ENCODE measurements at places on chromosomes 7 and 10. TPM values are rescaled to one million over a fixed set of nuclear protein-coding genes. Genes with fewer than 3 reads are reported as not detected.

- H3K4me1 ChIP-seq: no peaks in the 10 kb centered on the region
- H3K27ac ChIP-seq: no peak overlapping the region
- no peaks in the 10 kb centered on the region for H3K36me3 ChIP-seq
- DNase-seq: no peak
Observed at GRCh38 chr10:28139138-28139537, 140.3 kb upstream of the ODAD2 start.

GRCh38 chr10:90051053-90051452 is 349.7 kb downstream of the KIF20B start:
- H3K27me3 ChIP-seq: no peaks in the 10 kb centered on the region
- DNase-seq: no peak
- no peak overlapping the region for H3K4me3 ChIP-seq
- no peaks in the 10 kb centered on the region for H3K36me3 ChIP-seq
- H3K4me1 ChIP-seq: peaks cover 7% of the 10 kb centered on the region
- no peak overlapping the region for H3K27ac ChIP-seq

DNA sequence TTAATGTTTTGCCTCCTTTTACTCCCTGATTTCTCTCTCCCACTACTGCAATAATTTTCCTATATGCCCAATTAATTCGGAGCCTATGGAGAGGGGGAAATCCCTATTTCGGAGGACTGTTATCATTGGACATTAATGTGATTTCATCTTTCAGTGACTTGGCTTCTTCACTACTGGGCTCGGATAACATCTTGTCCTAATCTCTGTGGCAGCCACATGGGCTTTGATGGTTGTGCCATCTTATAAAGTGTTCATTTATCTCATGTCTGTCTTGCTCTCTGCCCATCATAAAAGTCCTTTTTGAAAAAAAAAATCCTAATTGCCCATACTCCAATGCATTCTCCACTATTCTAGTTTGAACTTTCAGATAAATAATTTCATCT is 15.5 kb upstream of the FAM3C start:
- no peaks in the 10 kb centered on the region for H3K4me1 ChIP-seq
- no peak for DNase-seq
- H3K4me3 ChIP-seq: no peak overlapping the region
- H3K27ac ChIP-seq: no peak overlapping the region

DNA sequence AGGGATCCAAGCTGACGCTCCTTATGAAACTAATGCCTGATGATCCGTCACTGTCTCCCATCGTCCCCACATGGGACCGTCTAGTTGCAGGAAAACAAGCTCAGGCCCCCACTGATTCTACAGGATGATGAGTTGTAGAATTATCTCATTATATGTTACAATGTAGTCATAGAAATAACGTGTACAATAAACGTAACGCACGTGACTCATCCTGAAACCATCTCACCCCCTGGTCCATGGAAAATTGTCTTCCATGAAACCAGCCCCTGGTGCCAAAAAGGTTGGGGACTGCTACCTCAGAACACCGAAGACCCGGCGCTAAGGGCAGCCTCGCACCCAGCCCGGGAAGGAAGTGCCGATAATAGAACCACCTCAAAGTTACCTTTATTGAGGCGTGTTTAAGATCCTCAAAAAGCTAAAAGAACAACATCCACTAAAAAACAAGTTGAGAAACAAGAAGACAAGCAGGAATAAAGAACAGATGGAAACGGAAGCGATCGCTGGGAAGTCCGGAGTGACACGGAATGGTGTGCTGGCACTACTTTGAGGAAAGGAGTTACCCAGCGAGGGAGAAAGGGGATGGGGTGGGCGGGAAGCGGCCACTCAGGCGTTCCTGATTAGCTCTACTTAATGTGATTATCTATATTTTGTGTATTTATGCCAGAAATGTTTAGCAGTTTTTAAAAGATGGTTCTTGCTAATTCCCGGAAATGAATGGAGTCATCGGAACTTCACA is 50.1 kb upstream of the PRKAR1B start:
- H3K4me3 ChIP-seq: no peak overlapping the region
- no peak overlapping the region for H3K27ac ChIP-seq
- H3K4me1 ChIP-seq: peaks cover 8% of the 10 kb centered on the region

- no peak for DNase-seq
- H3K27ac ChIP-seq: no peak overlapping the region
- peaks cover 20% of the 10 kb centered on the region for H3K4me1 ChIP-seq
- H3K27me3 ChIP-seq: no peaks in the 10 kb centered on the region
- H3K4me3 ChIP-seq: no peak overlapping the region
Observed at GRCh38 chr7:21948887-21949540, 3.3 kb upstream of the CDCA7L start.

DNA sequence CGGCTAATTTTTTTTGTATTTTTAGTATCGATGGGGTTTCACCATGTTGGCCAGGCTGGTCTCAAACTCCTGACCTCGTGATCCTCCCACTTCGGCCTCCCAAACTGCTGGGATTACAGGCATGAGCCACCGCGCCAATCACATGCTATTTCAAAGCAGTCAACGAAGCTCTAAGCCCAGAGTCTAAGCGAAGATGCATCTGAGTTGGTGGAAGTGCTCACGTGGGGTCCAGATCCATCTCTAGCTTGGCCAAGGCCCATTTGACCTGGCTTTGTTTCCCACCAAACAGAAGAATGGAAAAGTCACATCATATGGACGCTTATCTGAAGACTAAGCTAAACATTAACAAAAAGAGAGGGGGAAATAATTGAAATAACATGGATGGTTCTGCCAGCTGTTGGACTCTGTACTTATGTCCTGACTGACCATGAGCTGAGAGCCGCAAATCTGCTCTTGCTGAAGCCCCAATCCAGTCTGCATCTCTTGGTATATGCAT is 3.8 kb upstream of the GTF2I start:
- no peak overlapping the region for H3K4me3 ChIP-seq
- no peaks in the 10 kb centered on the region for H3K27me3 ChIP-seq
- H3K4me1 ChIP-seq: peaks cover 17% of the 10 kb centered on the region
- no peaks in the 10 kb centered on the region for H3K36me3 ChIP-seq
- DNase-seq: no peak
- H3K27ac ChIP-seq: no peak overlapping the region

Gene GLRX3
- total RNA-seq: 115 TPM
